ENCODE measurements at places on chromosomes 6 and 20.

- DNase-seq = no peak
These were observed 44.0 kb downstream of the TOX2 start for GRCh38 chr20:43958626-43959025.

- no peak for DNase-seq
These were observed 34.6 kb downstream of the RNF146 start for GRCh38 chr6:127301199-127301700.

- DNase-seq = no peak
These were observed 116.0 kb upstream of the CITED2 start for GRCh38 chr6:139490482-139490881.

DNA sequence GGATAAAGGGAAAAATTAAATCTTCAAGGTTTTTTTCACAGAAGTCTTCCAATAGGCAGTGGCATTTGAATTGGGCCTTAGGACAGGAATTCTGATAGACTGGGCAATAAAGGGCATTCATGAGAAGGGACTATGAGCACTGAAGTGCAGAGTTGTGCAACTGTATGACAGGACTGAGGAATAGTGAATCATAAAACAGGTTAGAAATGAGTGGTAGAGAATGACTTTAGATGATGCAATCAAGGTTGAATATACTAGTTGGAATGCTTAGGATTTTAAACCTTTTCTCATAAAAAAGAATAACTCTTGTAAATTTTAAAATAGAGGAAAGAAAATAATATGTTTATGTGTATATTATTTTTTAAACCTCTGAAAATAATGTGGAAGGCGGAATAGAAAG lies 944.7 kb downstream of the PHF3 start:
- no peak for DNase-seq

- DNase-seq = no peak
These were observed 6.5 kb downstream of the KCNB1 start for GRCh38 chr20:49476016-49476355.

GRCh38 chr6:101126501-101126900 lies 245.4 kb upstream of the ASCC3 start:
- DNase-seq = no peak

DNA sequence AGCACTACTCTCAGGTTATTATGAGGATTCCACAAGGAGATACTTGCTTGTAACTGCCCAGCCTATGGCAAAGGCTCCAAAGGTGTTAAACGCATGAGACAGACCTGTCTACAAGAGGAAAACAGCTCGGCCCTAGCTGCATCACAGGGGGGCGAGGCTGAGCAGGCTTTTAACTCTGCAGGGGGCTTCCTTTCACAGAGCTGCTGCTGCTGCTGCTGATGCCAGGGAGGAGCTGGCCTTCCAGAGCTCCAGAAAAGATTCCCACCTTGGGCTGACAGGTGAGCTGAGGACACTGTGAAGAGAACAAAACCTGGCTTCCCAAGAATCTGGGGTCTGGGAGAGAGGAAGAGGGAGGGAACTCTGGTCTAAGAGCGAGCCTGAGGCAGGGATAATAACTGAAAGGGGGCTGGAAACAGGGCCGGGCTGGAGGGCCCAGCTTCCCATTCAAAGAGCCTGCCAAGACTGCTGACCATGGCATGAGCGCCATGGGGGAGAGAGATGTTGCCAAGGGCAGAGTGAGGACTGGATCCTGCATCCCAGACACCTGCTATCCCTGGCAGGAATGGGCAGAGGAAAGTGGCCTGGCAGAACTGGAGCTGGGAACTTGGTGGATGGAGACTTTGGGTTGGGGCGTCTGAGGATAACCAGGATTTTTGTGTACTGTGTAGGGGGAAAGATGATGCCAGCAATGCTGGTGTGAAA lies 211.1 kb upstream of the LRFN2 start:
- no peak for DNase-seq

- no peak for DNase-seq
These were observed 8.7 kb upstream of the CCN5 start for GRCh38 chr20:44706301-44707017.

DNA sequence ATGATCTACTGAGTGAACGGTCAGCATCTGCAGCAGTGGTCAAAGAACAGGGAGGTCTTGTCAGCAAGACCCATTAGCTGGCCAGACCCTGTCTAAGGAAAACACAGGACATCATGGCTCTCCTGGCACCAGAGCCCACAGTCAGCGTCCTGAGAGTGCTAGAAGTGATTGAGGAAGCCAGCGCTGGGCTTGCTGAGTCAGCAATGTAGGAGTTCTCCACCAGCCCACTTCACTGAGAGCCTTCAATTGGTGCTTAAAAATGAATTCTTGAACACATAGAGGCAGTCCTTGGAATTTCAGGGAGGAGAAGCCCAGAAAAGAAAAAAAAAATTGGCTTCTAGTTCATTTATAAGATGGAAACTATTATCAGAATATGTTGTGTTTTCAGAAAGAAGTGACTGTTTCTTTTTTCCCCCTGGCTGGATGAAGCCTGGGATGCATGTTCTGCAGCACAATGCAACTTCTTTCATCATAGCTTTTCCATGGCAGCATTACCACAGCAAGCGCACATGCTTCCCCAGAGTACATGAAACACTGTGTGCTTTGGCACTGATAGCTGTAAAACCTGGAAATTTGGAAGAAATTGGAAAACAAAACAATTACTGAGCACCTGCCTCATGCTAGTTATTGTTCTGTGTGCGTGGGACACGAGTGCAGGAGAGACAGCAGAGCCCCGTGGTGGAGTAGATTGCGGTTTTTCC lies 899.9 kb downstream of the C6orf118 start:
- no peak for DNase-seq

DNA sequence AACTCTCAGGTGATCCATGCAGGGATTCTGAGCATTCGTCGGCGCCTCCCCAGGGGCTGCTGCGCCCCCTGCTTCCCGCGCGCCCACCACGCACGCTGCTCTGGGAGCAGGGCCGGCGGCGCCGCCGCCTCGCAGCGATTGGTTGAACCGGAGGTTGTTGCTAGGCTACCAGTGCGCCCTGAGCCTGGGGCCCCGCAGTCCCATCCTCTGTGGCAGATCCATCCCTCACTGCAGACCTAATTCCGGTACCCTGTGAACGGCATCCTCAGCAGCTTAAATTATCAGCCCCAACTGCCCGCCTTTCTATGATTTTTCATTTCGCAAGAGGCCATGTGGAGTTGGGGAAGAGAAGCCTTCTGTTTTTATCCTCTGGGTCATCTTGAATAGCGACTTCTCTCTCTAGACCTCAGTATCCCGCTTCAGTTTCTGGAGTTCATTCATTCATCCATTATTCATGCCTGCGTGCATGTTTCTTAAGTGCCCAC lies 15.4 kb downstream of the PNPLA1 start:
- DNase-seq = no peak

- no peak for DNase-seq
These were observed 155.0 kb downstream of the GJA10 start for GRCh38 chr6:90049295-90049694.

DNA sequence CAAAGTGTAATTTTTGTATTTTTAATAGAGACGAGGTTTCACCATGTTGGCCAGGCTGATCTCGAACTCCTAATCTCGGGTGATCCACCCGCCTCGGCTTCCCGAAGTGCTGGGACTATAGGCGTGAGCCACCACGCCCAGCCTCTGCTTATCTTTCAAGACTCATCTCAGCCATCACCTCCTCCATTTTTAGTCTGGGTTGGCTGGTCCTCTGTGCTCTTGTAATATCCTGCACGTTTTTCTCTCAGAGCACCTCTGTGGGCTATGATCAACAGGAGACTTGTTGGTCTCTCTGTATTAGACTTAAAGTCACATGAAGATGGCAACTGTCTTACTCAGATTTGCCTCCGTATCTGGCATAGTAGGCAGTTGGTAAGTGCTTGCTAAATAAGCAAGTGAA lies 7.6 kb downstream of the NOTCH4 start:
- no peak for DNase-seq

DNA sequence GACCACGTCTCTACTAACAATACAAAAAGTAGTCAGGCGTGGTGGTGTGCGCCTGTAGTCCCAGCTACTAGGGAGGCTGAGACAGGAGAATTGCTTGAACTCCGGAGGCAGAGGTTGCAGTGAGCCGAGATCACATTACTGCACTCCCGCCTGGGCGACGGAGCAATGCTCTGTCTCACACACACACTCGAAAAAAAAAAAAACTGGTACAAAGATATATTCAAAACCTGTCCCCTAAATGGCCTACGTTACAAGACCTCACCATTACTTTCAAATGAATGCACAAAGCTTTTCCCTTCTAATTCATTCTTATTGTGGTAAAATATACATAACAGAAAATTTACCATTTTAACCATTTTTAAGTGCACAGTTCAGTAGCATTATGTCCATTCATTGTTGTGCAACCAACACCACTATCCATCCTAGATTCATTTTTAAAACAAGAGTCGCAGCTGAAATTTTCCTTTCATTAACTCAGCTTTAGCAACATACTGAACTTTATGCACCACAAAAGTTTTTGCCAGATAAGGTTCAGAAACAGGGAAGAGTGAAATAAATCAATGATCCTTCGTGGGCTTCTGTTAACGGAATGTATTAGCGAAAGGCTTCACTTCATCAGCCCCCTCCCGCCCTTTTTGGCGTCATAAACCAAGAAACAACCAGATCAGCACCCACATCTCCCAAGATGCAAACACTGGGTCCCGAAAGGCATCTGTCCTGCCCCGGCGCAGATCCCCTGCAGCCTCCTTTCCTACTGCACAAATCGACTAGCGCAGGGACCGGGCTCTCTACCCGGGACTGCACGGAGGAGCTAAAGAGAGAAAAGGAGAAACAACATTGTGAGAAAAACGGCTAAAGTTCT lies 825 bp upstream of the FAM135A start:
- no peak for DNase-seq

DNA sequence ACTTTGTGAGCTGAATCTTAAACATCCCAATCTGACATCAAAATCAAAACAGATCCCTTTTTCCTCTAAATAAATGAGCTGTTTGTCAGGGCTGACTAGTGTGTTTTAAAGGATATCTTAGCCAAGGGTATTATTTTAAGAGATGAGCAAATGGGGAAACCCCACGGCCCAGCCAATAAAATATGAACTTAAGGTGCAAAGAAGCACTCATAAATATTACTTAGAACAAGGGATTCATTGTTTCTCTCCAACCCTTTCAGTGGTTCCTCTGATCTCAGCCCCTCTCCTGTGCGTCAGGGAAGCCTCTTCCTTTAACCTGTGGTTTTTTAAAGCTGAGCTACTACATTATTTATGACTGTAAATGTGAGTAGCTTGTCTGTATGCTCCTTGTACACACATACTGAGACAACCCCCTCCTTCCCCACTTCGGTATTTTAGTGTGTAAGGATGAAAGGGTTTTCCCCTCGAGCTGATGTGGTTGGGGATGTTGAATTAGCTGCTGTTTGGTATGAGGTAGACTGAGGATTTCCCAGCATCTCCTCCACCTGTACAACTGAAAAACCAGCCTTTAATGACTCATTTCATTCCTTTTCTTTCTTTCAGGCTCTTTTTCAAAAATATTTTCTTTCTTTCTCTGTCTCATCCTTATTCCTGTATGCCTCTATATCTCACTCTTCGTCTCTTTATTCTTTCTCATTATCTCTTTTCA lies 6.5 kb downstream of the BMP5 start:
- no peak for DNase-seq

DNA sequence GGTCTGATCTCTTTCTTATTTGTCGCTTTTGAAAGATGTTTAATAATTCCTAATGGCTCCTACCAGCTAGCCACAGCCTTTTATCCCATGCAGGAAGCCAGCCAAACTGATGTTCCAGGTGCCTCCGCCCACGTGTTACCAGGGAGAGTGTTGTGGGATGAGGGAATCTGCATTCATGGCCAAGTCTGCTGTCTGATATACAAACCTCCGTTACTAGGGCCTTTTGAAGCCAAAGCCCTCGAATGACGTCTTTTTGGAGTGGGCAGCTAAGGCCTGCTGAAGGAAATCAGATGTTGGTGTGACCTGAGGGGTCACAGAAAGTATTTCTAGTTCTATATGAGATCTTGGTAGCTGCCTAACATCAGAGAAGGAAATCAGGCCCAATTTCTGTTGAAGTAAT lies 21.3 kb downstream of the STK35 start:
- DNase-seq = no peak

DNA sequence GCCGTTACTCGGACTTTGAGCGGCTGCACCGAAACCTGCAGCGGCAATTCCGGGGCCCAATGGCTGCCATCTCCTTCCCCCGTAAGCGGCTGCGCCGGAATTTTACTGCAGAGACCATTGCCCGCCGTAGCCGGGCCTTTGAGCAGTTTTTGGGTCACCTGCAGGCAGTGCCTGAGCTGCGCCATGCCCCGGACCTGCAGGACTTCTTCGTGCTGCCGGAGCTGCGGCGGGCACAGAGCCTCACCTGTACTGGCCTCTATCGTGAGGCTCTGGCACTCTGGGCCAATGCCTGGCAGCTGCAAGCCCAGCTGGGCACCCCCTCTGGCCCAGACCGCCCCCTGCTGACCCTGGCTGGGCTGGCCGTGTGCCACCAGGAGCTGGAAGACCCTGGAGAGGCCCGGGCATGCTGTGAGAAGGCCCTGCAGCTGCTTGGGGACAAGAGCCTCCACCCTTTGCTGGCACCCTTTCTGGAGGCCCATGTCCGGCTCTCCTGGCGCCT lies 7.2 kb downstream of the SNX21 start:
- no peak for DNase-seq

- no peak for DNase-seq
These were observed 75.8 kb downstream of the SNAP91 start for GRCh38 chr6:83633149-83633548.

DNA sequence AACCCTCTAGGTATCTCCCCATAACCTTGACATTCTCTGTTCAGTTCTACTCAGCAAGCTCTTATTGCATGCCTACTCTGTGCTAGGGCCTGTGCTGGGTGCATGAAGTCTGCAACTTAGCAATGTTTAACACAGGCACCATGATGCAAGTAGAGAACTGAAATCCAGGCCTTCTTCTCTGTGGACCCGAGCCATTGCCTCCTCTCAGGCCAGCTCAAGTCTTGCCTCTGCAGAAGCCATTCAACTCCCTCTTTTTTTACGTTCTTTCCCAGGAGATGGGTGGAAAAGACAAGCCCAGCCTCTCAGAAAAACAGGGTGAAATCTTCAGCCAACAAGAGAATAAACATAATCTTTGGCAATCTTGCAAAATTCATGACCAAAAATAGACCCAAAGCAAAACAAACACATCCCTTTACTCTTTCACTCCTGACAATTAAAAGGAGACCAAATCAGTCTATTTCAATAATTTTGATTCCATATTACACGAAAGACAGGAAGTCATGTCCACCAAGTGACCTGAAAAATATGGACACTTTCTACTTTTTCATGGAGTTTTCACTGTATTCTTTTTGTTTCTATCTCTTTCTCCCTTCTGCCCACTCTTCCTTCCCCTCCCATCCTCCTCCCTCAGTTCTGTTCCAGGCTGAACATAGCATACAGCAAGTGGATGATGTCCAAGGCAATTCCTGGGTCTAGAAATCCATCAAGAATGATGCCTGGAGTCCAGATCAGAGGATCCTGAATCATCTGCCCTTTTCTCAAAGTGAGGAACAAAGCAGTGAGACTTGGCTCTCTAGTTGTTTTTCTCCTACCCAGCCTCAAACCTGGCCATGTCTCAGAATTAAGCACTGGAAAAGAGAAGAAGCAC lies 45.4 kb upstream of the MOCS1 start:
- no peak for DNase-seq

- DNase-seq = no peak
These were observed 105.8 kb upstream of the TOP1 start for GRCh38 chr20:40922865-40923264.
